ENCODE measurements at places on chromosomes 13 and 19. TPM values are rescaled to one million over a fixed set of nuclear protein-coding genes. Genes with fewer than 3 reads are reported as not detected.

The SHD gene
- not detected for total RNA-seq

The CBARP gene
- total RNA-seq, result 2.0 TPM

The FEM1A gene
- total RNA-seq, result 9.3 TPM

The HIF3A gene
- total RNA-seq, result 4.0 TPM

DNA sequence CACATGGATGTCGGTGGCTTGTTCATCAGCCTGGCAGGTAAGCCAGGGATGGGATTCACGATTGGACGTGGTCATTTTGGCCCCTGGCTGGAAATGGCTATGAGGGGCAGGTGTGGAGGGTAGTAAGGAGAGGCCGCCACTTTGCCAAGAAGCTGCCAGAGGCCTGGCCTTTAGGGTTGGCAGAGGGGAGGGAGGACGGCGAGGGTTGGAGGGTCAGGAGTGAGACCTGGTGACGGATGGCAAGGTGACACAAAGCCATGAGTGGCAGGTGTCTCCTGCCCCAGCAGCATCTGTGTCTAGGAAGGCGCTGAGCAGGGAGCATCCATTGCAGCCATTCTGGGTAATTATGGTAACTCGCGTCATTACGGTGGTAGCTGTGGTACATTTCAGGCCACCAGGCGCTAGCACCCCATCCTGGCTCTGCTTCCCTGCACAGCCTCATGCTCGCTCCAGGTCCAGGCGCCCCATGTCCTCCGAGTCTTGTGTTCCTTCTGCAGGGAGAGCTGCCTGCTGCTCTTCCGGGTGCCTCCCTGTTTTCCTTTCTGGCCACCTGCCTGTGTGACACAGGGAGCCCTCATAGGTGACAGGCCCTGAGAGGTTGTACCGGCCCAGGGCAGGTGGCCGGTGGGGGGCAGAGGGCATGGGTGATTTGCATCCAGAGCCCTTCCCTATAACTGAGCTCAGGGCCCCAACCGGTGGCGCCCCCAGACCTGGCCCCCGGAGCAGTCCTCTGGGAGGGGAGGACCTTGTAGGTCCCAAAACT lies 4.2 kb downstream of the SSBP4 start:
- ATAC-seq, result no peak

- no peak for ATAC-seq
These were observed 1074.3 kb upstream of the SLC10A2 start for GRCh38 chr13:104140552-104140951.

GRCh38 chr19:32613008-32613407 lies 32.0 kb downstream of the PDCD5 start:
- no peak for ATAC-seq

GRCh38 chr19:1921825-1922224 lies 16.6 kb downstream of the ADAT3 start:
- no peak for ATAC-seq
